ENCODE measurements at places on chromosomes 5 and 9. TPM values are rescaled to one million over a fixed set of nuclear protein-coding genes. Genes with fewer than 3 reads are reported as not detected.

GRCh38 chr5:96101358-96102089 is 139.9 kb upstream of the ELL2 start:
- DNase-seq = no peak

DNA sequence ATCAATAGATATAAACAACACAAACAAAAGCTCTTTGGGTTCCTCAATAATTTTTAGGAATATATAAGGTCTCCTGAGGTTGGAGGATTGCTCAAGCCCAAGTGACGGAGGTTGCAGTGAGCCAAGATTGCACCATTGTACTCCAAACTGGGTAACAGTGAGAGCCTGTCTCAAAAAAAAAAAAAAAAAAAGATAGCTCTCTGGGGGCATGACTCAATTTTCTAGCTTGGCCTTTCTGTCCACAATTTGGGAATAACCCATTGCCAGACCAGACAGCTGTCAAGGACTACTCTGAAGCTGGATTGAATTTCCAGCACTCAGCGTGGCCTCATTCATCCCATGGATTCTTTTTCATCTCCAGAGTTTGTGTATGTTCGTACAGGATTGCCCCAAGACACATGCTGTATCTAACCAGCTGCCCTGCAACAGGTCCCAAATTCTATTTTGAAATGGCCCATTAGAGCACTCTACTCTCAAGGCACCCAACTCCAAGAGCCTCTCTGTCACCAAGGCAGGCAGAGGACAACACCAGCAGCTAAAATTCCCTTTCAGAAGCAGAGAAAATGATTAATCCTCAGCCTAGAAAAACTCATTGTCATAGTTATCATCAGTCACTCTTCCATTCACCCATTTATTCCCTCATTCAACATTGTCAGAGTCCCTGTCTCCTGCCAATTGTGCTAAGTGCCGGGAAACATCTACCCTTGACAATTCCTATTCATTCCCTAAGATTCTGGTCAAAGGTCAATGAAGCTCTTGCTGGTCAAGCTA is 8.7 kb downstream of the FAM193B start:
- no peak for DNase-seq

DNA sequence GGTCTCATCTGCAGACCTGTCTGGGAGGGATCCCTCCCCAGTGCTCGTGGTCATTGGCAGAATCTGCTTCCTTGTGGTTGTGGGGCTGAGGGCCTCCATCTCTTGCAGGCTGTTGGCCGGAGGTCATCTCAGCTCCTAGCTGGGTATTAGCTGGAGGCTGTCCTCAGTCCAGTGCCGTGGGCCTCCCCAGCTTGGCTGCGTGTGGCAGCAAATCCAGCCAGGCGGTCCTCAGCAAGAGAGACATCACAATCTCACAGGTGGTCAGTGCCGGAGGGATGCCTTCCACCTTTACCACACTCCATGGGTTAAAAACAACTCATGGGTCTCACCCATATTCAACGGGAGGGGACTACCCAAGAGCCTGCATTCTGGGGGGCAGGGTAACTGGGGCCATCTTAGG is 155.5 kb downstream of the RXRA start:
- DNase-seq = no peak

The DOLPP1 gene
- 6.3 TPM for total RNA-seq

The CCDC183 gene
- total RNA-seq = 1.7 TPM

- no peak for DNase-seq
Measured at GRCh38 chr5:76747706-76748105, 31.8 kb downstream of the F2R start.

DNA sequence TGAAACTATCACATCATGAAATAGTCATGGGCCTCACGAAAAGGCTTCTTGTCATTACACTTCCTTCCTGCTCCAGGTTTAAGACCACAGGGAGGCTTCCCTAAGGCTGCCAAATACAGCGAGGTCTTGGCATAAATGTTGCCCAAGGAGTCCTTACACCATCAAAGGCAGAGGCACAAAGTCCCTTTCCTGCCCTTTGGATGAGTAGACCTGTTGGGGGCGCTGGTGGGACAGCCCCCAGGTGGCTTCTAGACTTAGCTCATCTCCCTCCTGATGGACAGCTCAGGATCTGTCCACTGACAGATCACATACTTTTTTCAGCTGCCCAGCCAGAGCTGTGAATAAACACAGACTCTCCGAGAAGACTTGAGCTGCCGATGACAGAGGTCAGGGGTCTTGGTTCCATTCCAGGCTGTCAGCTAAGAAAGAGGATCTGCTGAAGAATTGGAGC is 15.5 kb upstream of the MEGF9 start:
- DNase-seq = no peak

The TMEM232 gene
- total RNA-seq = 2.1 TPM

DNA sequence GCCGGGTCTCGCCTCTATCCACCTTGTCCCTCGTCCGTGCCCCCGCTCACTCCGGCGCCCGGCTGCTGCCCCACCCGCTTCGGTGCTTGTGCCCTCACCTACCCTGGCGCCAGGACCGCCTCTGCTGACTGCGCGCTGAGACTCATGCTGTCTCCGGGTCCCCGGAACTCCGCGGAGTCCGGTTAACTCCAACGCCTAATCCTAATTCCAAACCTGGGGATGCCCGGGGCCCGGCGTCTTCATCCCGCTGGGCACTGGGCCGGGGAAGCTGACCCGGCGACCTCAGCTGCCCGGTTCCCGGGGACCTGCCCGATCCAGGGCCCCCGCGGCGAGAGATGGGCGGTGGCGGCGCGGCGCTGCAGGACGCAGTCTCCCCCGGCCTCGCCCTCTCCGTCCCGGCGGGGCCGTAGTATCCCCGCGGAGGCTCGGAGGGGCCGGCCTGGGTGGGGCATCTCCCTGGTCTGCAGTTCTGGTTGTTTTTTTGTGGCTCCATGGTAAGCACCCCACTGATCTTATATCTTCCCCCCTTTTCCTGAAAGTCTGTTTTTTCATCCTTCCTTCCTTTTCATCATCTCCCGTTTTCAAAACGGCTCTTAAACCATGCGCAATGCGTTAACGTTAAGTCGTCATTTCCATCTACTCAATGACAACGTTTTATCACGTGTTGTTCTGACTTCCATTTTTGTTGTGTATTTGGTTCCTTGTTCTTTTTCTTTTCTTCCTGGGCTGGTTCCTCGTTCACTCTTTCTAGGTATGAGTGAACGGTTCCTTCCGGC is 41.1 kb upstream of the PLEKHG4B start:
- DNase-seq = no peak

DNA sequence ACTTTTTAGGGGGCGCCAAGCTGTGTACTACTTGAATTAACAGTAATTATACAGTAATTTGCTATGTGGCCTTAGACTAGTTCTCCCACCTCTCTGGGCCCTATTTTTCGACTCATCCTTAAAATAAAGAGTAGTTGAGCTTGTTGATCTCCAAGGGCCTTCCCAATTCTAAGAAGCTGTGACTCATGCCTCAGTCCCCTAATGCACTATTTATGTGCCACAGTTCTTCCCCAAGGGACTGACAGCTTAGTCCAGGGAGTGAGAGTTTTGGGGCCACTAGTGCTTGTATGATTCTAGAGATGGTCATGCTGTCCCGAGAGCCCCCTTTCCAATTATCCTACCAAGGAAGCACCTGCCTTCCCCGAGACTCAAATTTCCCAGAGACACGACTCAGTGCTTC is 149.7 kb downstream of the PAPPA start:
- DNase-seq = no peak

DNA sequence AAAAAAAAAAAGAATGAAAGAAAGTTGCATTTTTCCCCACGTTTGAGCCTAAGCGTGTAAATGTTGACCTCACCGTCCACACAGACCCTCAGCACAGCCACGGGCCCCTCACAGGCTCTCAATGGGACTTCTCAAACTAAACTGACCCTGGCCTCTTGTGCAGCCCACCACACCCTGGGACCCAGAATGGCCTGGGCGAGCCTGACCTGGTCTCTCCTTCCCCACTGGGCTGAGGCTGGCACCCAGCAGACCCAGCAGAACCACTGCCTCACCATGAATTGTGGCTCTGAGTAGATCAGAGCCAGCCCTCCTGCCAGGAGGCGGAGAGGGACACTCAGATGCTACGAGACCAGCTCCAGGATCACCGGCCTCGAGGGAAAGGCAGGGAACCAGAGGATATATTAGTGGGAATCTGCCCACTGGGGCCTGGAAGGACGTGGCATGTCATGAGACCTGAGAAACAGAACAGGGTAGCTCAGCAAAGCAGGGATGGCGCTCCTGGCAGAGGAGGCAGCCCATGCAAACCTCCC is 124.4 kb downstream of the ZNF354C start:
- DNase-seq = no peak

DNA sequence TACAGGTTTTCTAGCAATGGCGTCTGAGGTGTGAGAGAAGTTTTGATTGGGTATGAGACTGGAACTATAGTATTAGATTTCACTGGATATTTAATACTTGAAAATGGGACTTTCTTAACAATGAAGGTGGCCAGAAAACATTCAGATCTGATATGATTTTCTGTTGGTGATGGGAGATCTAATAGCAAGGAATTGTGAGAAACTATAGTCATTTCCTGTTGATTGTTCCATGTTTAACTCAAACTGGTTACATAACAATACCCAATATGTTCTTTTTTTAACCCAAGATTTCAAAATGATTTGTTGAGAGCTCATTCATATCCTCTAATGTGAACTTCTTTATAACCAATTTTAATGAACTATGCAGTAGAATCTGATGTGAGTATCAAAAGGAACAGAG is 793.2 kb upstream of the RGMB start:
- no peak for DNase-seq

The ANKRD34B gene
- not detected for total RNA-seq

DNA sequence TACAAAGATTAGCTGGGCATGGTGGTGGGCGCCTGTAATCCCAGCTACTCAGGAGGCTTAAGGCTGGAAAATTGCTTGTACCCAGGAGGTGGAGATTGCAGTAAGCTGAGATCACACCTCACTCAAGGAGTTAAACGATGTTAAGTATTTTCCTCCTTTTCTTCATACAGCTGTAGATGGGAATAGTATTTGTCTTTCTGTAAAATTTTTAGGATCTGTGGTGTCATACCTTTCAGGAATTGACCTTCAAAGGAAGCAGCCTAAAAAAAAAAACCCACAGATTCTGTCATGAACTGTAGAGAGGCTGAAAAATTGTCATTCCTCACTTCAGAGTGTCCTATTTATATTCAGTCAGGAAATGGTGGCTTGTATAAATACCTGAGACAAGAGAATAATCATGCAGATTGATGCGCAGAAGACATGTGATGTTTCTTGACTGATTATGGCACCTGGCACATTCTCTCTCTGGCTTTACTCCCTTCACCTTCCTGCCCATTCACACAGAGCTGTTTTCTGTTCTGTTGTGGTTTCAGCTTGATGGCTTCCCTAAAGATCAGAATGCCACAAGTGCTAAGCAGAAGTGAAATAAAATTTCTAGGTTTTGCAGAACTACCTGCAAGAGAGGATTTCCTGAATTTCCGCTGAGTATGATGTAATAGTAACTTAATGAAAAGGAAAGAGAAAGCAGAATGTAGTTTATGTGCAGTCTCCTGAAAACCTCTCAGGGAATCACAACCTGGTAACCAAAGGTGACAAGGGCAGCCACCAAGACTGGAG is 3.8 kb downstream of the IFNA1 start:
- DNase-seq = no peak

GRCh38 chr5:123098767-123099513 is 9.9 kb downstream of the PRDM6 start:
- no peak for DNase-seq

The SRD5A1 gene
- total RNA-seq = 6.7 TPM

DNA sequence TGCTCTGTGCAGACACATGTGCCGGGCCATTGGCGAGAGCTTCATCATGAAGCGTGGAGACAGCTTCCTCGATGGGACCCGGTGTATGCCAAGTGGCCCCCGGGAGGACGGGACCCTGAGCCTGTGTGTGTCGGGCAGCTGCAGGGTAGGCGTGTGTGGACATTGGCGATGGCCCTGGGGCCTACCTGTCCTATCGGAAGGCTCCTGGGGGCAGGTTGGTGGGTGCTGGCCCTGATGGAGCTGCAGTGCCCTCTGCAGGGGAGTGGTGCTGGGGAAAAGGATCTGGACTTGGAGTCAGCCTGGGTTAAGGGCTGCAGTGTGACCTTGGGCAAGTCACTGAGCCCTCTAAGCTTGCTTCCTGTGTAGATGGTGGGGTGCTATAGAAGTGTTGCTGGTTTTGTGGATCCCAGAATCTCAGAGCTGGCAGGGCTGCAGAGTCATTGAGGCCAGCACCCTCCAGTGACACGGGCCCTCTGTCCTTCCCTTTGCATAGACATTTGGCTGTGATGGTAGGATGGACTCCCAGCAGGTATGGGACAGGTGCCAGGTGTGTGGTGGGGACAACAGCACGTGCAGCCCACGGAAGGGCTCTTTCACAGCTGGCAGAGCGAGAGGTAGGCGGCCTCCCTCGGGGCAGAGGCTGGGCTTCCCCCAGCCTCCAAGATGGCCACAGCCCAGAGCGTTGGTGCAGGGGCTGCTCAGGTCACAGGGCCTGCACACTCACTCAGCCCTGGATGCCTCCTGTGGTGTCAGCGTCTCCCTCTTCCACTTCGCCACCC is 15.8 kb downstream of the ADAMTS13 start:
- DNase-seq = no peak

DNA sequence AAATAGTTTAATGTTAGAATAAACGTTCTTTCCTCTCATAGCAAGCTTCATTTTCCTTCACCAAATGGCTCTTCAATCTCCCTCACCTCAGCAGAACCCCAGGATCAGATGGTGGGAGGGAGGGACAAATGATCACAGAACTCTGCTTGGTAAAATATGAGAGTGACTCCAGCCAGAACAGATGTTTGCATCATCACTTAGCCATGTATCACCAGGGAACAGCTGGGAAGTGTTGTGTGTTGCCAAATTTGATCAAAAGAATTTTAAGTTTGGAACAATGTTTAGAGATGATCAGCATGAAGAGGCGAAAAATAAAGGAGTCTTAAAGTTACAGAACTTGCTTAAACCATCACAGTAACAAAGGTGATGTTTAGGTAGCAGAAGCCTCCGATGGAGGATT is 115.7 kb downstream of the FRMD3 start:
- DNase-seq = no peak

DNA sequence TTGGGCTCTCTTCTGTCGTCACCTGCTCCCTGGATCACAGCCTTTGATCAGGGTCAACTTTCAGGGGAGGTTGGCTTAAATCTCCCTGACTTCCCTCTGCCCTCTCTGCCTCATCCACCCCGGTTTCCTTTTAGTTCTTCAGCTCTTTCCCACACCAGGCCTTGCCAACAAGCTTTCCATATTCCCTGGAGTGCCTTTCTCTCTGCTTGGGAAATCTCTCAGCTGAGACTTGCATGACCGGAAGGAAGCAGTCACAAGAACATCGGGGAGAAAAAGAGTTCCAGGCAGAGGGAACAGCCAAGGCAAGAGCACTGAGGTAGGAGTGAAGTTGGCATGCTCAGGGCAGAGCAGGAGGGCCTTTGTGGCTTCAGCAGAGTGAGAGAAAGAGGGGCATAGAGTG is 88.4 kb upstream of the HSPA9 start:
- DNase-seq = no peak

The GADD45G gene
- 14.8 TPM for total RNA-seq

The CTXN3 gene
- not detected for total RNA-seq

GRCh38 chr9:122986010-122986409 is 45.2 kb downstream of the RABGAP1 start:
- DNase-seq = no peak

The HINT1 gene
- total RNA-seq = 143 TPM

GRCh38 chr5:16992444-16992843 is 56.4 kb upstream of the MYO10 start:
- DNase-seq = no peak

- DNase-seq = no peak
Measured at GRCh38 chr9:113918697-113919350, 42.7 kb downstream of the ZNF618 start.

The PCDHGA6 gene
- 3.0 TPM for total RNA-seq

The IFNA8 gene
- not detected for total RNA-seq

GRCh38 chr9:117076571-117077290 is 338.1 kb downstream of the ASTN2 start:
- no peak for DNase-seq
